Muscle of arm (tissue), 14 donors: ENCODE measurements at places on chromosomes 3 and 15. TPM values are rescaled to one million over a fixed set of nuclear protein-coding genes. Genes with fewer than 3 reads are reported as not detected.

AADAC gene
- 0.20 TPM for polyA plus RNA-seq

SEC11A gene
- polyA plus RNA-seq = not detected

BFSP2 gene
- polyA plus RNA-seq = not detected

CLRN1 gene
- polyA plus RNA-seq = 0.99 TPM

SLC33A1 gene
- polyA plus RNA-seq = not detected

NR1I2 gene
- 0.49 TPM for polyA plus RNA-seq

ARNT2 gene
- not detected for polyA plus RNA-seq

RARRES1 gene
- polyA plus RNA-seq = 0.89 TPM

CHRFAM7A gene
- 2.4 TPM for polyA plus RNA-seq

- peak; percentile 72 for DNase-seq
Measured at GRCh38 chr3:107523539-107524325, 970 bp downstream of the BBX start.

DNA sequence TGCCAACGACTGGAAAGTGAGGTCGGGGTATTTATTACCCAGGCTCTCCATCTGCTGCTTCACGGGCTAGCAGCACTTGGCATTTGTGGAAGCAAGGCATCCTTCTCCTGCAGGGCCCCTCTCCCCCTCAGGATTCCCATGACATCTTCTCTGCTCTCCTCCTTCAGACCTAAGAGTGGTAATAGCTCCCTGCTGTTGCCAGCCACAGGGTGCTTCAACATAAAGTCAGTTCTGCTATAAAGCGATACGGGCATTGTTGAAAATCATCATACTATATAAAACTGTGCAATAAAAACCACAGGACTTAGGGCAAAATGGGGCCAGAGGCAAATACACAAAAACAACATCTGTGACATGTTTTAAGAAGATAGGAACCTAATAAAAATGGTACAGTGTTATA is 391.8 kb upstream of the ADAMTS9 start:
- no peak for DNase-seq

DNA sequence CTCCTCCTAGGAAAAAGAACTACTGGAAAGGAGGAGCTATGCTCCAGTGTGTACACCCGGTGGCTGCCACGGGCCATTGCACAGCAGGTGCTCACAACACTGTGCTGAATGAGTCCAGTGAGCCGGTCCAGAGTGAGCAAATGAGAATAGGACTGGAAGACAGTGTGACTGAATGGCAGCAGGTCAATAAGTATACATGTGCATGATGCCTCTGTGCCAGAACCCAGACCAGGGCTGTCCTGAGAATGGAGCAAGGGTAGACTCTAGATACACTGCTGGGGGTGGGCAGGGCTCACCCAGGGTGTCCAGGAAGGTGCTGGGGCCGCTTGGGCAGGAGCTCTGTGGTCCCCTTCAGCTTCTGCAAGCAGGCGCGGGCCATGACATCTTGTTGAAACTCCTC is 8.3 kb downstream of the POLG start:
- DNase-seq = no peak

GRCh38 chr3:87069971-87070370 is 79.0 kb upstream of the VGLL3 start:
- DNase-seq = no peak

- no peak for DNase-seq
Measured at GRCh38 chr3:55297706-55298105, 189.4 kb downstream of the WNT5A start.

- DNase-seq = no peak
Measured at GRCh38 chr3:155512867-155513261, 219.4 kb upstream of the STRIT1 start.

GRCh38 chr3:120587332-120587975 is 8.7 kb upstream of the NDUFB4 start:
- DNase-seq = no peak

DNA sequence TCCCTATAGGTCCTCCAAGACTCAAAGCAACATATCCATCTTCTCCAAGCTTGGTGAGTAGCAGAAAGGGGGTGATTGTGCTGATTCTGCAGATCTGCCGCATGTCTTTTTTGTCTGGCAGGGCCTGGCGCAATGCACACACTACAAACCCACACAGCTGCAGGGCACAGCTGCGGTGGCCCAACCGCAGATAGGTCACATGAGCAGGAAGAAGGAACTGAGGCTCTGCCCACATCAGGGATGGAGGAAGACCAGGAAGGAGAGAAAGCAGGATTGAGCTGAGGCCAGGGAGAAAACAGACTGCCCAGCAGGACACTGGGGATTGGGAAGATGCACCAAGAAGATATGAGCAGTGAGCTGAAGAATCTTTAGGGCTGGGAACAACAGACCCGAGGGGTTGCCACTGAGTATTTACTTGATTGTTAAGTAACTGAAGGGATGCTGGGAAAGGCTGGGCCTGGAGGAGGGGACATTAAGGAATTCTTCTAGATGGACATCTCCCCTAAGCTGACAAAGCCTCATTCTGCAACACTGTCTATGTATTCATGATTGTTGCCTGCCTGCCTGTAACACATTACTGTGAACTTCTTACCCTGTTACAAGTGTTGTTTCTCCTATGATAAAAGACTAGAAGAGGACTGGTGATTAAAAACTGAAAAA is 126.7 kb downstream of the MYLK start:
- peak; percentile 54 for DNase-seq

DNA sequence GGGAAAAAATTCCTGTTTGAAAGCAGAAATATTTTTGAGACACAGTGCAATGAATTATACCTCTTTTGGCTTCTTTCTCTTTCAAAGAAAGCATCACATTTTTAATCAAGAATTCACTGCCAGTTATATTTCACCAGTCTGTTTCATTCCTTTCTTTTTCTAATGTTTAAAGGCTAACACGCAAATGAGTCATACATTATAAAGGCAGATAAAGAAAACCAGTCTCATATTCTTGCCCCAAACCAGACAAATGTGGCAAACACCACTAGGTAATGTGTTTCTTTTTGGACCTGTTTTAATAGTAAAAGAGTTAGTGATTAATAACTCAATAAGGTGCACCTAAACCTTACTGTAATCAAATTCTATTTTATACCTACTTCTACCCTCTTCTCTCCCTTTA is 83.8 kb downstream of the PLOD2 start:
- no peak for DNase-seq
